ENCODE measurements at places on chromosomes 2 and 18.

DNA sequence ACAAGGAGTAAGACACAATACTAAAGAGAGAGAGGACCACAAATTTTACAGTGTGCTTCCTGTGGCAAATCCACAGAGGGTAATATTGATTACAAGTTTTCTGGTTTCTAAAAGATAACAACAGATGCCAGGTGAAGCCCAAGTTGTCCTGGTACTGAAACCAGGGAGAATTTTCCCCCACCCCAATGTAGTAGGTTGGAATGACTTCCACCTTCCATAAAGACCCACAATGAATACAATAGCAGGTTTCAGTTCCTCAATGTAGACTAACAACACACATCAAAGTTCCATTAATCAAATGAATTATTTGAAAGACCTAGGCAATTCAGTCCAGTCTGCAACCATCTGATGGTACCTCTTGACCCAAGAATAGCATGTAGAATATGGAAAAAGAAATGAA, 44.0 kb upstream of the TMEM247 start:
- DNase-seq: no peak
- no peak overlapping the region for H3K27ac ChIP-seq
- H3K4me1 ChIP-seq: no peaks in the 10 kb centered on the region
- no peaks in the 10 kb centered on the region for H3K36me3 ChIP-seq
- H3K27me3 ChIP-seq: no peaks in the 10 kb centered on the region

GRCh38 chr2:190340369-190340768, 3.0 kb upstream of the INPP1 start:
- no peaks in the 10 kb centered on the region for H3K36me3 ChIP-seq
- H3K4me1 ChIP-seq: peaks cover 6% of the 10 kb centered on the region
- H3K27ac ChIP-seq: no peak overlapping the region
- H3K27me3 ChIP-seq: no peaks in the 10 kb centered on the region
- no peak for DNase-seq

- H3K27me3 ChIP-seq: peaks cover 42% of the 10 kb centered on the region
- no peaks in the 10 kb centered on the region for H3K36me3 ChIP-seq
- no peak for DNase-seq
- peaks cover 8% of the 10 kb centered on the region for H3K4me1 ChIP-seq
Observed at GRCh38 chr2:238851026-238851425, 3.1 kb downstream of the TWIST2 start.

GRCh38 chr2:39723946-39724827, 54.9 kb downstream of the THUMPD2 start:
- no peak overlapping the region for H3K4me3 ChIP-seq
- H3K27me3 ChIP-seq: no peaks in the 10 kb centered on the region
- H3K36me3 ChIP-seq: no peaks in the 10 kb centered on the region
- no peak for DNase-seq
- no peak overlapping the region for H3K27ac ChIP-seq
- H3K4me1 ChIP-seq: no peaks in the 10 kb centered on the region

DNA sequence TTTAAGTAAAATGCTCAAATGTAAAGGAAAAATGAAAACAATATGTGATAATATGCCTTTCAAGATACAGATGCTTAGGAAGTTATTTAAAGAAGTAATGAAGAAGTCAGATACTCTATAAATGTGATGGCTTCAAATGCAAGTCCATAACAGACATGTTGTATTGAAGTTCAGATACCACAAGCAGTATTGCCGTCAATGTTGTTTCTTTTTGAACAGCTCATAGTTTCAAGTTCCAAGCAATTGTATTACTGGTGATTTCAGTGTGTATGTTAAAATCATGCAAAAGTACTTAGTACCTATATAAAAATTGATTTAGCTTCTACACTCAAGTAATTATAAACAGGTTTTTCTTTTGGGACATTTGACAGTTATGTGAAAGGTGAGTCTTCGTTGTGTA, 24.9 kb downstream of the KCMF1 start:
- no peaks in the 10 kb centered on the region for H3K36me3 ChIP-seq
- H3K27me3 ChIP-seq: no peaks in the 10 kb centered on the region
- H3K4me1 ChIP-seq: no peaks in the 10 kb centered on the region

- no peak for DNase-seq
- H3K4me1 ChIP-seq: peaks cover 3% of the 10 kb centered on the region
- no peak overlapping the region for H3K4me3 ChIP-seq
Observed at GRCh38 chr2:101478181-101479001, 3.5 kb upstream of the RFX8 start.
